ENCODE measurements at places on chromosomes 11 and 22.
A peak's percentile ranks its signal among the peaks of the same experiment; 100 is the strongest.

DNA sequence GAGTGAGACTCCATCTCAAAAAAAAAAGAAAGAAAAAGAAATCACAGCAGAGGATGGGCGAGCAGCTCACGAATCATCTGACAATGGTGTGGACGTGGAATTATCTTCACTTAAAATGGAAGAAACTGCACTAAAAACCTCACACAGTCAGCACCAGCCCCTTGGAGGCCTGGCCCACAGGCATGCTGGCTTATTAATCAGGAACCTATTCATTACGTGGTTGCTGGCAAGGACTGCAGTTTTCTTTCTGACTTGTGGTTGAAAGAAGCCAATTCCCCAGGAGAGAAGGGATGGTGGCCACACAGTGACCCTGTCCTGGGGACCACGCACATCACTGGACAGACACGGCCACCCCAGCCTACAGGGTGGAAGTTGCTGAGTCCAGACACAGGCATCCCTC lies 401.1 kb downstream of the CTTN start:
- no peak for DNase-seq

DNA sequence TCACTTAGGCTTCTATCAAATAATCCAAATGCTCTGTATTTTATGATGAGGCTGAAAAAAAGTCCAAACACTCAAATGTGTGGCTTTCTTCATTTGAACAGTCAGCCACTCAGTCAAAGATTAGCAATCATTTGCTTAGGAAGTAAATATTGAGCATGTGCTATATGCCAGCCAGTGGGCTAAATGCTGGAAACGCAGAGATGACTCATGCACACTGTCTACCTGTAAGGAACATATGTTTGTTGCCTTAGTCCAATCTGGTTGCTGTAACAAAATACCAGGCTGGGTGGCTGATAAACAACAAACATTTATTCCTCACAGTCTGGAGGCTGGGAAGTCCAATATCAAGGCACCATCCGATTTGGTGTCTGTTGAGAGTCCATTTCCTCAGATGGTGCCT lies 617.3 kb downstream of the NTM start:
- DNase-seq, result no peak

- no peak for DNase-seq
Observed at GRCh38 chr11:1807264-1807995, 27.4 kb upstream of the SYT8 start.

- DNase-seq, result peak; percentile 46
Observed at GRCh38 chr22:44455151-44455962, 42.7 kb downstream of the RTL6 start.

GRCh38 chr11:128848815-128849455 lies 18.2 kb downstream of the KCNJ1 start:
- peak; percentile 77 for DNase-seq

DNA sequence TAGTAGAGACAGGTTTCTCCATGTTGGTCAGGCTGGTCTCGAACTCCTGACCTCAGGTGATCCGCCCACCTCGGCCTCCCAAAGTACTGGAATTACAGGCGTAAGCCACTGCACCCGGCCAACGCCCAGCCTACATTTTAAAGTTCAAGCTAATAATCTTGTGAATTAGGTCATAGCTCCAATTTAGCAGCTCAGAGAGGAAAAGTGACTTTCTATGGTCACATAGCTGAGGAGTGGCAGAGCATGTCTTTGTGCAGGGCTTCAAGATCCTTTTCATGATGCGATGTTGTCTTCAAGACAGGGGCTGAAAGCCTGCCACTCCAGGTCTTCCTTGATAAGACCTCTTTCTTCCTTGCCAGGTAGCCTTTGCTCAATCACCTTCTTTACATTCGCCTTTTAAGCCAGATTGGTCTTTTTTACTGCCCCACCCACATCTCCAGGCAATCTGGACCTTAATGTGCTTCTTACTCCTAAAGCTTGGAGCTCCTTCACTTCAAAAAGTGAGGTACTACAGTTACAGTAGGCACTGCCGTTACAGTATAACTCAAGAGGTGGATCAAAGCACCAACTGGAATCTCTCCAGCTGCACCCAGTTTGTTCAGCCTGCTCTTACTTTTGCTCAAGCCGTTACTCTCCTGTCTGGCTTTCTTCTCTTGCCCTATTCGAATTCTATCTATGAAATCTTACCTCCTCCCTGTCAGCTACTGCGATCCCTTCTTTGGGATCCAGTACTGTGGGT lies 18.2 kb downstream of the YWHAH start:
- DNase-seq, result no peak

DNA sequence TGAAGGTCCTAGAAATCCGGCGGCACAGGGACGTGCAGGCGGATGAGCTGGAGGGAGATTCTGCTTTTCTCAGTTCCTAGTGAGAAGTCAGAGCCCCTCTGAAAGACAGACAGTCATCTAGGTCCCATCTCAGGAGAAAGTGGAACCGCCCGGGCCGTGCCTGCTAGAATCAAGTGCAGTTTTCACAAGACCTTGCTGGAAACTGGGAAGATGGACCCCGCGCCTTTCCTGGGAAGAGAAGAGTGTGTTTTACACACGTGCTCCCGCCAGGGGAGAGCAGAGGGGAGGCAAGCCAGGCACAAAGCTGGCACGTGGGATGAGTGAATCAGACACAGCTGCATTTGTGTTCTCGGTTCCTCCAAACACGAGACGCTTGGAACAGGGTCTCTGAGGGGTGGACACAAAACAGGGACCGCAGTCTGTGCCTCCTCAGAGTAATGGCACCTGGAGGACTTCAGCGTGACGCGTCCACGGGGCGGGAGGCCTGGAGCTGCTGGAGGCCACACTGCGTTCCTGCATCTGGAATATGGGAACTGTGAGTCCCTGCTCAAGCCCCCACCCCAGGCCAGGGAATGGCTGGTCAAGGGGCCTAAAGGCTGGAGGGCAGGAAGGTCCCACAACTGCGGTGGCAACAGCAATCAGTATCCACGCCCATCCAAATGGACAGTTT lies 218.3 kb downstream of the BRD1 start:
- DNase-seq, result no peak

GRCh38 chr11:34302046-34302921 lies 55.5 kb downstream of the ABTB2 start:
- DNase-seq, result no peak

GRCh38 chr22:36659762-36660509 lies 43.6 kb downstream of the CACNG2 start:
- peak; percentile 65 for DNase-seq

- peak; percentile 5 for DNase-seq
Observed at GRCh38 chr11:127074151-127074761, 73.7 kb upstream of the KIRREL3 start.

DNA sequence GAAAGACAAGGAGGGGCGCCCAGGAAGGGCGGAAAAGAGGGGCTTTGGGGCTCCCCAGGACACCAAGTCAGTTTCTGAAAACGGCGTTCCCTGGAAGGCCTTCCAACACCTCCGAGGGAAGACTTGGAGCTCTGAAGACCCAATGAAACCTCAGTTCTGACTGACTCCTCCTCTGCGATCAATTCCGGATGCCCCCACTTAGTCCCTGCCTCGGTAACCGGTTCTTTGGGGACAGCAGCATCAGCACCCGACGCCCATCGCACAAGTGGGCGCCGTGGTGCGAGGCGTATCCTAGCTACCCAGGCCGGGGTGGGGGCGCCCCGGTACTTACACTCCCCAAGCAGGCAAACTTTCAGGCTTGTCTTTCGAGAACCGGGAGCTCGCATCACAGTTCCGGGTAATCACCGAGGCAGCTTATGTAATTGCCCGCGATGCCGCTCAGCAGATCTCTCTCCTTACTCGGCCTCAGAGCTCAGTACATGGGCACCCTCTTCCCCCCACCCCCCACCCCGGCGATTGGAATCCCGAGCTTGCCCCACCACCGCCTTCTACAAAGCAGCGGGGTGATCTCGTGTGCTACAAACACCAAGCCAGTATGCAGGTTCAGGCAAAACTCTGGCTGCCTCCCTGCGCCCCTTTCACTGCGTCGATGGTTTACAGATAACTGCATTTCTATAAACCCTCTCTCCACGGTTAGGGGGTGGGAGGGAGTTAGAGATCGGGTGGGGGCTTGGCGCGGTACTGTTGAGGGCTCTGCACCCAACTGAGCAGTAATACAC lies 2.0 kb downstream of the TENM4 start:
- DNase-seq, result peak; percentile 7

GRCh38 chr11:63961608-63962412 lies 12.6 kb upstream of the COX8A start:
- DNase-seq, result peak; percentile 15

DNA sequence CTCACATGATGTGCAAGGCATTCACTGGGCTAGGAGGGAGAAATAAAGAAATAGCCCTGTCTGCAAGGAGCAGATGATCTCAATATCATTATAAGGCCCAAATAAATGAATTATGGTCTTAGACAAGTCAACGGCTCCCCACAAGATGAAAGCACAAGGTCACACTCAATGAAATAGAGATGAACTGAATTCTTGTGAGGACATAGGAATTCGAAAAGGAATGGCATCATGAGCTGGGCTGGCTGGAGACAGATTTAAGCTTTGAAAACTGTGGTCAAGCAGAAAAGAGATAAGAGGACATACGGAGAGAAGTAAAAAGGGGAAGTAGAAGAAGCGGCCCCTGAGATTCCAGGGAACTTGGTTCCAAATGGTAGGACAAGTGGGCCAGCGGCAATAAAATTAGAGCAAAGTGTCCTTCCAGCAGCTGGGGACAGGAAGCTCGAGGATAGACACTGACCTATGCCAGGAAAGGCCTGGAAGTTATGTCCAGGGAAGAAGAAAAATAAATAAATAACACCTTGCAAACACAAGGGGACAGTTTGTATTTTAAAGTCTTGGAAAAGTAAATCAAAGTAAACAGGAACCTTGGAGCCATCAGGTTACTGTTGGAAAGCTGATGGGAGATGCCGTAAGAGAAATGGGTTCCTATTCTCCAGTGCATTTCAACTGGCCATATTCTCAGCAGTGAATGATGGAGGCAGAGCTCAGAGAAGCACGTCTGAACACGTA lies 37.8 kb downstream of the GALNT18 start:
- DNase-seq, result no peak

GRCh38 chr11:13429836-13430235 lies 33.2 kb downstream of the BTBD10 start:
- no peak for DNase-seq

DNA sequence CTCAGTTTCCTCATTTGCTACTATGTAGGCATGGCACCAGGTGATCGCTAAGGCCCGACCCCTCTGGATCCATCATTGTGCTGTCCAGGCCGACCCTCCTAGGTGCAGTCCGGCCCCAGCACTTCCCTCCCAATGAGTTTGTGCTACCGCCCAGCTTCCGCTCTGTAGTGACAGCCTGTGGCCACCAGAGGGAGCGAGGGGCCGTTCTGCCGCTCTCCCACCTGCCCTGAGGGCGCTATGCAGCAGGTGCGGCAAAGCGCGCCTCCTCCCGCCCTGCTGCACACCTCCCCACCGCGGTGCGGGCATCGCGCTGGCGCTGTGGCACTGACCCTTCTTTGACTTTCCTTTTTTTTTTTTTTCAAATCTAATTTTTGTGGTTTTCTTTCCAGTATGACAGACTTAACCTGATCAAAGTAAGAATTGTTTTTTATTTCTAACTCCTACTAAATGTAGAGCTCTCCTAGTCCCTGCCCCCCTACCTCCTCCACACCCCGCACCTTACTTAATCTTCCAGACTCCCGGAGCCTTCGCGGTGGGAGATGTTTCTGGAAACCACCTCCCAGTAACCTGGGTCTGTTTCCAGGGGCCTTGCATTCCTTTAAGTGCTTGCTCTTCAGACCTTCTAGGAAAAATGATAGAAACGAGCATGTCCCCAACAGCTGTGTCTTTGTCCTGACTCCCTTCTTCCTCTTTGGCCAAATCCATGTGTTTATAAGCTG lies 73.7 kb downstream of the SCN3B start:
- DNase-seq, result peak; percentile 75

- peak; percentile 43 for DNase-seq
Observed at GRCh38 chr22:23856721-23857605, 712 bp upstream of the SLC2A11 start.

All from stimulated activated CD4-positive, alpha-beta T cell treated with anti-CD3 and anti-CD28 coated beads, Interleukin-15, amount 100 ng/mL, for 24 hours (primary cell).